Osteoblast (primary cell): ENCODE measurements at places on chromosomes 1 and 21.

- DNase-seq: peak; percentile 90
Observed at GRCh38 chr1:46413596-46413985, 19.5 kb downstream of the FAAH start.

DNA sequence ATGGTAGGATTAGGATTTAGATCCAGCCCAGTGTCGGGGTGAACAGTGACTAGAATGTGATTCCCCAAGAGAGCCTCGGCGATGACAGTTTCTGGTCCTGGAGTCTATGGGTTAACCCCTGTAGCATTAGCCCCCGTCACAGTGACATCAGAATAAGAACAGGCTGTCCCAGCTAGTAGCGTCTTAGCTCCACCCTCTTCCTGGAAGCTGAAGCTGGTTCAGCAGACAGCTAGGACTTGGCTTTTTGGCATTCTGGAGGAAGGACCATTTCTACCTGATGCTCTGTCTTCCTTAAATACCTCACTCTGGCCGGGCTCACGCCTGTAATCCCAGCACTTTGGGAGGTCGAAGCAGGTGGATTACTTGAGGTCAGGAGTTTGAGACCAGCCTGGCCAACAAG is 5.0 kb downstream of the NDUFS2 start:
- DNase-seq: no peak

GRCh38 chr1:194809665-194810064 is 1623.3 kb upstream of the B3GALT2 start:
- no peak for DNase-seq

DNA sequence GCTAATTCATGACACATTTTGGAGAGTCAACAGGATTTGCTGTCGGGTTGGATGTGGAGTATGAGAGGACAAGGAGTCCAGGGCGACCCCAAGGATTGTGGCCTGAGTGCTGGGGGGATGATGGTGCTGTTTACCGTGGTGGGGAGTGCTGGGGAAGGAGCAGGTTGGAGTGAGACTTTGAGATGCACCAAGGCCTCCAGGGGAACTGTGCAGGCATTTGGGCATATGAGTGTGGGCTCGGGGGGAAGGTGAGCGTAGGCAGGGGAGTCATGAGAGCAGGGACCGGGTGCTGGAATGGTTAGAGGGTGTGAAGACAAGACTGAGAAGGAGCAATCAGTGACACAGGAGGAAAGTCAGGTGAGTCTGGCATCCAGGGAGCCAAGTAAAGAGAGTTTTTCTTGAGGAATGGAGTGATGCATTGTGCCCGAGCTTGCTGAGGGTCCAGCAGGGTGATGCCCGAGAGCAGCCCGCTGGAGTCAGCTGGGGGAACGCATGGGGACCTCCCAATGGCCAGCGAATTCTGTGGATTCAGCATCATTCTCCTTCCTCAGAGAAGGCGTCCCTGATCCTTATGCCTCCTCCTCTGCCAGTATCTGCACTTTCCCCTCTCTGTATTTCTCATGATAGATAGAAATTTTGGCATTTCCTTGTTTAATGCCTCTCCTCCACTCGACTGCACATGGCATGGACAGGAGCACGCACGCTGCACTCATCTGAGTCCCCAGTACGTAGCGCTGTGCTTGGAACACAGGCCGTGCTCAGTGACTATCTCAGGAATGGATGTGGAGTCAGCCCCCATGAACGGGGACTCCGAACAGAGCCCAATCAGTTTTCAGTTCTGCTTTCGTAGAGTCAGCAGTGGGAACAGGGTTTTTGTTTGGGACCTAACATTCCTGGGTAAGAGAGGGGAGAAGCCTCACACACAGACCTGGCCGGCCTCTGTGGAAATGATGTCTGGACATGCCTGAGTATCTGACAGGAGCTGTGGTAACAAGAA is 52.1 kb upstream of the ETV3 start:
- DNase-seq: peak; percentile 75

DNA sequence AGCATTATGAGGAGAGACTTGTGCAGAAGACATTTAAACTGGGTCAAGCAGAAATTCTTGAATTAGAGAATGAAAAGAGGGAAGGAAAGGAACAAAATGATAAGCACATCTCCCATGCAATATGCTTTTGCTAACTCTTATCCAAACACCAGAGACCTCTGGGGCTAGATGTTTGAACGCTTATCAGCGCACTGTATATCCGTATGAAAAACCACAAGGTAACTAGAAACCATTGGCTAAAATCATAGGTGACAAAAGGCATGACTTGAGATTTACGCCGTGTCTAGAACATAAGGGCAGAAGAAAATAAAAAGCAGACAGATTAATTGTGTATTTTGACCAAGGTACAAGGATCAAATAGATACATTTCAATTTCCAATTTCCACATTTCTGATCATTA is 38.0 kb upstream of the TIAM1 start:
- DNase-seq: no peak

- DNase-seq: no peak
Observed at GRCh38 chr21:33007747-33008146, 18.0 kb upstream of the OLIG2 start.

DNA sequence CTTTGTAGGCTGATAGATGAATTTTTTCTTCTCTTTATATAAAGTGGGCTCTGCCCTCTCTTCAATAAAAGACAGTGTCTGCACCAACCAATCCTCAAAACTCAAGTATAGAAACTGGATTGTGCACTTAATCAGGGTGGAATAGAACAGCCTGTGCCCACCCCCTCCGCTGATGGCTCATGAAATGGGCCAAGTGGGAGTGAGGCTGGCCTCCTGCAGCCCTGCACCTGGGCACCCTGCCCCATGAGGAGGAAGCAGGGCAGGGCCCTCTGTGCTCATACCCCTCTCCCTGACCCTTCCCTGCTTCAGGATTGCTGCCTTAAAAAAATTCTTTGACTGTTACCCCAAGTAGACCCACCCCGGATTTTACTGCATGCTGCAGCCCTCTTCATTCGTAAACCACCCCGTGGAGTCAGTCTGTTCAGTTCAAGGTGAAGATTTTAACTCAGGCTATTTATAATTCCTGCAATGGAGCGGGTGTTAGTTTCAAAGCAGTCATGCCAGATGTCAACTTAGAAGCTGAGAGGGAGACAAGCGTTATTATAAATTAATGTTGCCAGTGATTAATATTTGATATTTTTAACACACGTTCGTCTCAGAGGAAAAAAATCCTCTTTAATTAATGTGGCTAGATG is 15.8 kb downstream of the PROK1 start:
- DNase-seq: no peak

DNA sequence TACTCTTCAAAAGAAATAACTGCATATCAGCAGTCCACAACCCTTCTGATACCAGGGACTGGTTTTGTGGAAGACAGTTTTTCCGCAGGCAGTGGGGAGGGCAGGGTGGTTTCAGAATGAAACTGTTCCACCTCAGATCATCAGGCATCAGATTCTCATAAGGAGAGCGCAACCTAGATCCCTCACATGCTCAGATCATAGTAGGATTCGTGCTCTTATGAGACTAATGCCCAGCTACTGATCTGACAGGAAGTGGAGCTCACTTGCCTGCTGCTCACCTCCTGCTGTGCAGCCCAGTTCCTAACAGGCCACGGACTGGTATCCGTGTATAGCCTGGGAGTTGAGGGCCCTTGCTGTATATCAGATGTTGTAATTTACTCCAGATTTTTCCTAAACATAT is 11.5 kb downstream of the RO60 start:
- DNase-seq: no peak

DNA sequence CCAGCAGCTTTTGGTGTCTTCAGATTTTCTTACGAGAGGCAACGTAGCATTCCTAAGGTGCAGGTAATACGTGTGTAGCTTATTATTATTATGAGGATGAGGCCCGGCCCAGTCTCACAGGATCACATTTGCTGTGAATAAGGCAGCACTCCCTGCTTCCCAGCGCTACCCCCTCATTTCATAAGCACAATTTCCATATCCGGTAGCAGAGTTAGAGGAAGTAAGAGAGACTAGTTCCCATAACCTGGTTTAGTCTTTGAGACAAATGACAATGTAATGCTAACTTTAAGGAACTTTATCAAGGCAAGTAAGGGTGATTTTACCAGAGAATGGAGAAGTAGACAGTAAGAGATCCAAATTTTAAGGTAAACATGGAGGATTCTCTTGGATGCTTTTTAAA is 14.6 kb upstream of the LMO4 start:
- DNase-seq: no peak

DNA sequence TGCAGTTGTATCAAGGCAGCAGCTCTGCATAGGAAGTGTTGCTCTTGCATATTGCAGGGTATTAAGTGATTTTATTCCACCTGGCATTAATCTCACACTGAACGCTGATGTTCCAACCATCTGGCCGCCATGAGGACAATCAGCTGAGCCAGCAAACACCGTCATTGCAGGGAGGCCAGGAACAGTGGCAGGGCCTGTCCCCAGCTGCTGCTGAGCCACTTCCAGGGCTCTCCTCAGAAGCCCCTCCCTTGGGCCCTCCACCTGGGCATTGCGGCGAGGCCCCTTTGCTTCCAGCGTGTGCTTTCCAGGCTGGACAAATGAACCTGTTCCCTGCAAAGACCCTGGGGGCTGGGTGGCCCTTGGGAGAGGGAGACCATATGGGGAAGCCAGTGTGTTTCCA is 171.6 kb upstream of the C1orf174 start:
- DNase-seq: no peak

DNA sequence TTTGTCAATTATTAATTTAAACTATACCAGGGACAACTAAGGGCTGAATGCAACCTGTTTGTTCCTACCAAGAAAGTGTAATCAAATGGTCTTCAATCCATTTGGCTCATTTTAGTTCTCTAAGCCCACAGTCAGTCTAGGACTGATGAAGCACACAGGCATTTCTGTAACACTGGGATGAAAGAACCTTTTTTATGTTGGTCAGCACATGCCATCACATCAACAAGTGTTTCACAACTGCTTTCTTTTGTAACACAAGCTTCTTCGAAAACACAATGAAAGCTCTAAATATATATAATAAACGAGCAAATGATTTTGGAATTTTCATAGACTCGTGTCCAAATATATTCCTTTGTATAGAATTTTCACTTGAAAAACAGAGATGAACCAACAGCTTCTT is 28.8 kb downstream of the HEATR1 start:
- DNase-seq: no peak

DNA sequence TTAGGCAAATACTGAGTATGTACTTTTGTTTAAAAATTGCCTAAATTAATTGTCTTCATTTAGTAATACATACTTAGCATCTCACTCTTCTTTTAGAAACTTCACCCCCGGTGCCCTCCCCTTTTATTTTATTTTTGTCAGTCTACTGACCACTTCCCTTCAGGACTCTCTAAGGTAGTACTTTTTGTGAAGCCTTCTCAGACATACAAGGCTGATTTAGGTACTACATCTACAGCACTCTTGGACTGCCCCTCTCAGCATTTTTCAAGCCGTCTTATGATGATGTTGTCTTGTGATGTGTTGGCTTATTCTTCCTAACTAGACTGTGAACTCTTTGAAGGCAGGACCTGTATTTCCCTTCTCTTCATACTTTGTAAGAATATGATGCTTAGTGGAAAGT is 24.7 kb downstream of the RPS6KC1 start:
- DNase-seq: no peak

DNA sequence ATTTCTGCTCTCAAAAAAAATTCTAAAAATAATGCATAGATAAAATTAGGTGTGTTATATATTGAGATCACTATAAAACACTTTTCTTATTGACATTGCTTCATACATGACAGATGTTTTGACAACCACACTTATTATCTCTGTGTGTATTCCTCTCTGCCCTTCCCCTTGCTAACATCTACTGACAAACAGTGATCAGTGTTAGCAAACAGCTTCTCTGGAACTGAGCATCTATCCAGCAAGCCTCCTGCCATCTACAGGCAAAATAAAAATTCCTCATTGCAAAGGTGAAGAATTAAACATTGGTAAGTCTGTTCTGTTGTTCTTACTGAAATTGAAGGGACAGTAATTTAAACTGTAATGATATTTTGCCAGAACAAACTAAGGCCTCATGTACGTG is 2153.9 kb downstream of the NCAM2 start:
- no peak for DNase-seq

DNA sequence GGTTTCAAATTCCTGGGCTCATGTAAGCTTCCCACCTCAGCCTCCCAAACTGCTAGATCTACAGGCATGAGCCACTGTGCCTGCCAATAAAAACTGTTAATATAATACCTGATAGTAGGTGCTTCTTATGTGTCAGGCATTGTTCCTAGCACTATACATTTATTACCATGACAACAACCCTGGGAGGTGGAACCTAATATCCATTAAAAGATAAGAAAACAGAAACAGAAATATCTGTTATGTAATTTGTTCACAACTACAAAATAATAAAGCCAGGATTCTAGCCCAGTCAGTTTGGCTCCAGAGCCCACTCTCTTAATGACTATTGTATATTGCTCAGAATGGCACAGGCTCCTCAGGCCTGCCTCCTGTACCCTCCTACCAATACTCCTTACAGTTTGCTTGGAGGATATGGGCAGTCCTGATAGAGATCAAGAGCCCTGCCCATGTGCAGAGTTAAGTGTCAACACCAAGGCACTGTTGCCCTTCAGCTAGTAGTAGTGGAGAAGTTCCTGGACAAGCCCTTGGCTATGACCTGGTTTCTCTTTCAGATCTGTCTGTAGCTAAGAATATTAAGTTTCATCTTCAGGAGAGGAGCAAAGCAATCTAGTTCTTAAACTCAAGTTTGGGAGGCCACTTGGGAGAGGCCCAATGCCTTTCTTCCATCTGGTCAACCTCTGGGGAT is 22.4 kb downstream of the RPL5 start:
- DNase-seq: no peak

GRCh38 chr1:53332186-53332564 is 4.3 kb upstream of the LRP8 start:
- DNase-seq: no peak

GRCh38 chr1:1371364-1371745 is 3.7 kb downstream of the AURKAIP1 start:
- peak; percentile 91 for DNase-seq

DNA sequence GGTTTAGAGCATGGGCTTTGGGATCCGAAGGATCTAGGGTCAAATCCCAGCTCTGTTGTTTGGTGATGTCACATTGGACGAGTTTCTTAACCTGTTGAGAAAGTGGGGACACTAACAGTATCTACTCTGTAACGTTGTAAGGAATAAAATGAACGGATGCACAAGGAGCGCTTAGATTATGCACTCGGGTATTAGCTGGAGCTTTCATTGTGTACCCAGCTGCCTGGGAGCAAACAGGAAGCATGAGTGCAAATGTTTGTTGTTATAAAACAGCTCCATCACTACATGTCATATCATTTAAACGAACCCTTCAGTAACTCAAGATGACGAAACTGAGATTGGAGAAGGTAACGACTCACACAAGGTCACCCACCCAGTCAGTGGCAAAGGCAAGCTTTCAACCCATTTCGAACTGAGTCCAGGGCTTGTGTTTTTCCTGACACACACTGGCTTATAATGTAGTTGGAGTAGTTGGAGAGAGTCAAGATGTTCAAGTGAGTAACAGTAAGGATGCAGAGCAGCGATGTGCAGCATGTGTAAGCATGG is 16.2 kb upstream of the SLC6A17 start:
- no peak for DNase-seq

DNA sequence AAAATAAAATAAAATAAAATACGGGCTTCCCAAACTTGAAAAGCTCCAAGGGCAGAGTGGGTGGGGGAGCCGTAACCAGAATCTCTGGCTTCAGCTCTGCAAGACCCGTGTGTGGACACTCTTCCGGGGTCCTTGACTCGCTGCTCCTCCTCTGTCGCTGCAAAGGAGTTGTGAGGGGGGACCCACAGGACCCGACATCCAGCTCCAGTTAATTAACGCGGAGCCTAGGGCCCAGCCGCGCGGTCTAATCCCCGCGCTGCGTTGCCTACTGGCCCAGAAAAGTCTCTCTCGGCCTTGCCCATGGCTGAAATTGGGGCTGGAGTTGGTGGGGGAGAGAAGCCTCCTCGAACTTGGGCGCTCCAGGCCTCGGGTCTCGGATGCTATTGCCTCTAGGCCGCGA is 1.8 kb downstream of the LMX1A start:
- DNase-seq: peak; percentile 76
